ENCODE measurements at places on chromosomes 7 and 10. TPM values are rescaled to one million over a fixed set of nuclear protein-coding genes. Genes with fewer than 3 reads are reported as not detected.

The PAX4 gene
- total RNA-seq = not detected

The SUV39H2 gene
- total RNA-seq = 8.4 TPM

The LRRC17 gene
- total RNA-seq = 0.54 TPM

The TSPAN15 gene
- 53.0 TPM for total RNA-seq

The C10orf90 gene
- not detected for total RNA-seq

The PLEKHS1 gene
- not detected for total RNA-seq

The RPEL1 gene
- total RNA-seq = not detected

The SERPINE1 gene
- 2.3 TPM for total RNA-seq

The MLXIPL gene
- 0.23 TPM for total RNA-seq

All from spleen (tissue), 13 donors.